ENCODE measurements at places on chromosomes 6 and 20.
A peak's percentile ranks its signal among the peaks of the same experiment; 100 is the strongest.

- DNase-seq, result no peak
Measured at GRCh38 chr6:167093922-167094432, 28.9 kb upstream of the CCR6 start.

- no peak for DNase-seq
Measured at GRCh38 chr6:131159578-131159977, 24.3 kb downstream of the AKAP7 start.

GRCh38 chr6:138036111-138036510 lies 71.1 kb downstream of the PERP start:
- DNase-seq, result no peak

- DNase-seq, result no peak
Measured at GRCh38 chr20:46089167-46089416, 670 bp downstream of the NCOA5 start.

DNA sequence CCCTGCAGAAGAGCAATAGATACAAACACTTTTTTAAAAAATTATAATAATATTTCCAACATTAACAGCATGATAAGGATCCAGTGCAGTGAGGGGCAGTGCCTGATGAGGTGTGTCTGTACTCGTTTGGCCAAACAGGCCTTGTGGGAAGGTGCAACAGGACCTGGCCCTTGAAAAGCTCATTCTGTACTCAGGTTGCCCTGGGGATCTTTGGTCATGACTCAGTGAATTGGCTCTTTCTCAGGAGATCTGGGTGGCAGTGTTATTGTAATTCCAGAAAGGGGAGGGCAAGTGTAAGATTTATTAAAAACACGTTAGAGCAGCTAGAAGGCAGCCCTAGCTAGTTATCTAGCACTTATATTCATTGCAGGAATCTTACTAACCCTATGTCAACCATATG lies 2.9 kb upstream of the SPINT3 start:
- DNase-seq, result peak; percentile 24
